ENCODE measurements at places on chromosomes 2 and 18.

- H3K27me3 ChIP-seq = no peaks in the 10 kb centered on the region
- H3K4me1 ChIP-seq = no peaks in the 10 kb centered on the region
- H3K36me3 ChIP-seq = no peaks in the 10 kb centered on the region
- no peak overlapping the region for H3K4me3 ChIP-seq
- H3K27ac ChIP-seq = no peak overlapping the region
Measured at GRCh38 chr2:184646593-184646992, 48.3 kb downstream of the ZNF804A start.

- no peak overlapping the region for H3K27ac ChIP-seq
- peaks cover 10% of the 10 kb centered on the region for H3K4me1 ChIP-seq
- no peak overlapping the region for H3K4me3 ChIP-seq
- no peaks in the 10 kb centered on the region for H3K27me3 ChIP-seq
Measured at GRCh38 chr18:9771977-9772660, 64.0 kb downstream of the RAB31 start.

- DNase-seq = no peak
- no peak overlapping the region for H3K27ac ChIP-seq
- H3K27me3 ChIP-seq = no peaks in the 10 kb centered on the region
- no peaks in the 10 kb centered on the region for H3K36me3 ChIP-seq
- no peaks in the 10 kb centered on the region for H3K4me1 ChIP-seq
Measured at GRCh38 chr18:48982266-48982665, 31.5 kb upstream of the SMAD7 start.

GRCh38 chr2:156704132-156704531 lies 268.0 kb downstream of the GPD2 start:
- H3K36me3 ChIP-seq = no peaks in the 10 kb centered on the region
- peaks cover 25% of the 10 kb centered on the region for H3K4me1 ChIP-seq
- H3K4me3 ChIP-seq = no peak overlapping the region
- H3K27ac ChIP-seq = peak overlapping the region; percentile 37
- no peak for DNase-seq

DNA sequence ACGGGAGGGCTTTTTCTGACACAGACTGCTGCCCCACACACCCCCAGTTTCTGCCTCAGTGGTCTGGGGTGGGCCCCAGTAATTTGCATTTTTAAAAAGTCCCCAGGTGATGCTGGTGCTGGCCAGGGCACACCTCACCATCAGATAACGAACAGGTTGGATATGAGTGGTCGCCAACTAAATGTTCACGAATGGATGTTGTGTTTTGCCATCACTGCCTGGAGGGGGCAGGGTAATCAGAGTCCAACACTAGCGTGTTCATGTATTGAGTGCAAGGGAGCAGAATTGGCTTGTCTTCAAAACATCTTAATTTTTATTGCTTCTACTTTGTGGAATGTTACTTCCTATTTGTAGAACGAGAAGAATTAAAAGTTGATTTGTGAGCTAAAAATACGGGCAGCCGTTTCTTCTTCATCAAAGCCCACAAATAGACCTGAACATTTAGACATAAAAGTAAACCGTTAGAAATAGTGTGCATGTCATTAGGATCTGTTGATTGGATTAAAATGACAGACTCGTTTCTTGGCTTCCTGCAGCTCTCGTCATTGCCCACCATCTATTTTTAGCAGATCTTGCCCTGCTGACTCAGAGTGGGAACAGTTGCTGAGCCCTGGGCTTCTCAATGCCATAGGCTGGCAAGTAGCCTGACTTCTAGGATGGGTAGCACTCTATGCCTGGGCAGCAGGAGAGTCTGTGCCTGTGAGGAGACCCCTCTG lies 45.2 kb downstream of the NCK2 start:
- no peak for DNase-seq
- peak overlapping the region; percentile 9 for H3K27ac ChIP-seq
- no peak overlapping the region for H3K4me3 ChIP-seq
- peaks cover 35% of the 10 kb centered on the region for H3K4me1 ChIP-seq

DNA sequence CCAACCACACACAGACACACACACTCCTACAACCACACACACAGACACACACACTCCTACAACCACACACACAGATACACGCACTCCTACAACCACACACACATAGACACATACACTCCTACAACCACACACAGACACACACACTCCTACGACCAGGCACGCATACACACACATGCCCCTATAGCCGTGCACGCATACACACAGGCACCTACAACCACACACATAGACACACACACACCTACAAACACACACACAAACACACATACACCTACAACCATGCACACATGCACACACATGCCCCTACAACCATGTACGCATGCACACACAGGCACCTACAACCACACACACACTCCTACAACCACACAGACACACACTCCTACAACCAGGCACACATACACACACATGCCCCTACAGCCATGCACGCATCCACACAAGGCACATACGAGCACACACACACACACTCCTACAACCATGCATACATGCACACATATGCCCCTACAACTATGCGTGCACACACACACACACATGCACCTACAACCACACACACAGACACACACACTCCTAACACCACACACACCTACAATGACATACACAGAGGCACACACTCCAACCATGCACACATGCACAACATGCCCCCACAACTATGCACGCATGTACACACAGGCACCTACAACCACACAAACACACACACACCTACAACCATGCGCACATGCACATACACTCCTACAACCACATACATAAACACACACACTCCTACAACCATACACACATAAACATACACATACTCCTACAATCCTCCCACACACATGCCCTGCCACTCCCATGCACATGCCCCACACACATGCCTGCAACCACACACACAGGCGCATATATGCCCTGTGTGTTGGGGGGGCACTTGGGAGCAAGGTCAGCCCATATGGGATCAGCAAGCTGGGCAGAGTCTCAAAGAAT lies 19.1 kb upstream of the TEX51 start:
- H3K27me3 ChIP-seq = no peaks in the 10 kb centered on the region
- no peak overlapping the region for H3K4me3 ChIP-seq
- DNase-seq = no peak

DNA sequence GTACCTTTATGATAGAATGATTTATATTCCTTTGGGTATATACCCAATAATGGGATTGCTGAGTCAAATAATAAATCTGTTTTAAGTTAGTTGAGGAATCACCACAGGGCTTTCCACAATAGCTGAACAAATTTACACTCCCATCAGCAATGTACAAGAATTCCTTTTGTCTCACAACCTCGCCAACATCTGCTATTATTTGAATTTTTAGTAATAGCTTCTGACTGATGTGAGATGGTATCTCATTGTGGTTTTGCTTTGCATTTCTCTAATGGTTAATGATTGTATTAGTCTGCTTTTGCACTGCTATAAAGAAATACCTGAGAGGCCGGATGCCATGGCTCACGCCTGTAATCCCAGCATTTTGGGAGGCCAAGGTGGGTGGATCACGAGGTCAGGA lies 1387.6 kb upstream of the ACVR2A start:
- no peaks in the 10 kb centered on the region for H3K27me3 ChIP-seq
- no peaks in the 10 kb centered on the region for H3K36me3 ChIP-seq
- no peak overlapping the region for H3K4me3 ChIP-seq
- H3K4me1 ChIP-seq = no peaks in the 10 kb centered on the region
- DNase-seq = no peak

DNA sequence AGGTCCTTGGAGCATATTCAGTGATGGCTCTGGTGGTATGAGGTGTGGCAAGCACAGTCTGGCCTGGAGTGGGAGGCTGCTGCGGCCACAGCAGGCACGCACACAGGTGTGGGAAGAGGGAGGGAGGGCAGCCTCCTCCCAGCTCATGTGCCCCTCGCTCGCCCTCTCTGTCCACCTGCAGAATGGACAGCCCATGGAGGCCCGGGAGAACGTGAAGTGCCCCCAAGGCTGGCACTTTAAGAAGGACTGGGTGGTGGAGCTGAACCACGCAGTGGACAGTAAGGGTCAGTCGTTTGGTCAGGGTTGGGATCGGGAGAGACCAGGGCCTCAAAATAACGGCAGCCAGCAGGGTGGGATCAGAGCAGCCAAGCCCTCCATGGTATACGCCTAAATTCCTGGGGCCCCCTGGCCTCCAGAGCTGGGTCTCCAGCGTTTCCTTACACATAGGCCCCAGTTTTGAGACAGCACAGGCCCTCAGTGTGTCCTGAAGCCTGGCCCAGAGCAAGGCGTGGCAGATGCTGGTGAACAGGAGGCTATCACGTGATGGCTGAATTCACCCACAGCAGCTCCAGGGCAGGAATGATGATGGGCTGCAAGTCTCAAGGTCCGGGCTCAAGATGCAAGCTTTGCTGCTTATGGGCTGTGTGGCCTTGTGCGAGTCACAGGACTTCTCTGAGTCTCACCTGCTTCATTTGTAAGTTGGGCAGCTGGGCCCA lies 47.9 kb downstream of the FER1L5 start:
- DNase-seq = no peak
- H3K27ac ChIP-seq = no peak overlapping the region
- no peaks in the 10 kb centered on the region for H3K36me3 ChIP-seq
- H3K4me1 ChIP-seq = peaks cover 8% of the 10 kb centered on the region

DNA sequence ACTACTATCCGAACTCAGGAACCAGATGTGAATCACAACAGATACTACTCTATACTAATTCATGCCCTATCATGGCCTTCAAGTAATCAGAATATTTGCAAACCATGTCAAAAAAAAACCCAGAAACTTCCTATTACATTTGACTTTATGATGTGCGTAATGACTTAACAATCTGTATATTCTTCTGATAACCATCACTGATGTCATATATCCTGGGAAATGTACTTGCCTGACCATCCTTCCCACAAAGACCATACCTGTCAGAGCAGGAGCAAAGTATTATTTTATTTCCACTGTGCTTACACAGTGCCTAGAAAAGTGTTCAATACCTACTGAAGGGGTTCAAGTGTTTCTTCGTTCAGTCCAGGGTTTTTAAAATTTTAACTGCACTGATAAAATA lies 27.5 kb downstream of the PPP4R1 start:
- DNase-seq = no peak
- H3K27ac ChIP-seq = no peak overlapping the region
- H3K36me3 ChIP-seq = peaks cover 66% of the 10 kb centered on the region
- no peak overlapping the region for H3K4me3 ChIP-seq
- no peaks in the 10 kb centered on the region for H3K27me3 ChIP-seq
- no peaks in the 10 kb centered on the region for H3K4me1 ChIP-seq

DNA sequence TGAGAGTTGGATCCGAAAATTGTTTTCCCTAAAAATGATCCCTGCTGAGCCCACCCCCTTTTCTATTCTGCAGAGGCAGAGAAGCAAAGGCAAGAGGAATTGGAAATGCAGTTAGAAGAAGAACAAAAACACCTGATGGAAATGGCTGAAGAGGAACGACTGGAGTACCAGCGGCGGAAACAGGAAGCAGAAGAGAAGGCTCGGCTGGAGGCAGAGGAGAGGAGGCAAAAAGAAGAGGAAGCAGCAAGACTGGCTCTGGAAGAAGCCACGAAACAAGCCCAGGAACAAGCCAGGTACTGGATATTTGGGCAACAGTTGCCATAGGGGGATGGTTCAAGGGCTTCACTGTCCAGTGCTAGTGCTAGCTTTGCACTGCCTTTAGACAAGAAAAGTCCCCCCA lies 41.7 kb downstream of the SUMO1 start:
- H3K4me3 ChIP-seq = no peak overlapping the region
- H3K27ac ChIP-seq = no peak overlapping the region
- H3K36me3 ChIP-seq = no peaks in the 10 kb centered on the region
- no peaks in the 10 kb centered on the region for H3K4me1 ChIP-seq

- no peaks in the 10 kb centered on the region for H3K27me3 ChIP-seq
- no peaks in the 10 kb centered on the region for H3K36me3 ChIP-seq
- no peak overlapping the region for H3K27ac ChIP-seq
- H3K4me1 ChIP-seq = no peaks in the 10 kb centered on the region
- H3K4me3 ChIP-seq = no peak overlapping the region
Measured at GRCh38 chr2:43643680-43644079, 6.6 kb downstream of the PLEKHH2 start.

GRCh38 chr2:239777219-239777618 lies 247.9 kb downstream of the NDUFA10 start:
- H3K4me1 ChIP-seq = no peaks in the 10 kb centered on the region
- no peak overlapping the region for H3K27ac ChIP-seq
- DNase-seq = no peak

GRCh38 chr2:161303535-161304050 lies 4.6 kb upstream of the PSMD14 start:
- no peaks in the 10 kb centered on the region for H3K36me3 ChIP-seq
- H3K27ac ChIP-seq = no peak overlapping the region
- no peaks in the 10 kb centered on the region for H3K27me3 ChIP-seq
- H3K4me1 ChIP-seq = peaks cover 5% of the 10 kb centered on the region

- no peak overlapping the region for H3K4me3 ChIP-seq
- no peaks in the 10 kb centered on the region for H3K27me3 ChIP-seq
- DNase-seq = no peak
- no peaks in the 10 kb centered on the region for H3K36me3 ChIP-seq
Measured at GRCh38 chr2:30737326-30737610, 70.0 kb downstream of the CAPN13 start.

- H3K4me3 ChIP-seq = no peak overlapping the region
- H3K4me1 ChIP-seq = no peaks in the 10 kb centered on the region
- no peak for DNase-seq
- H3K36me3 ChIP-seq = peaks cover 5% of the 10 kb centered on the region
- H3K27ac ChIP-seq = no peak overlapping the region
- no peaks in the 10 kb centered on the region for H3K27me3 ChIP-seq
Measured at GRCh38 chr2:120140866-120141265, 82.3 kb downstream of the TMEM185B start.

- no peak overlapping the region for H3K27ac ChIP-seq
- peaks cover 18% of the 10 kb centered on the region for H3K4me1 ChIP-seq
- no peak overlapping the region for H3K4me3 ChIP-seq
Measured at GRCh38 chr2:62554440-62554839, 48.4 kb upstream of the TMEM17 start.

GRCh38 chr2:205171261-205171940 lies 510.9 kb upstream of the NRP2 start:
- no peak overlapping the region for H3K4me3 ChIP-seq
- no peaks in the 10 kb centered on the region for H3K36me3 ChIP-seq
- DNase-seq = no peak
- no peak overlapping the region for H3K27ac ChIP-seq
- no peaks in the 10 kb centered on the region for H3K27me3 ChIP-seq

GRCh38 chr2:31249009-31249690 lies 15.2 kb downstream of the EHD3 start:
- no peak overlapping the region for H3K4me3 ChIP-seq
- H3K27me3 ChIP-seq = no peaks in the 10 kb centered on the region
- peaks cover 24% of the 10 kb centered on the region for H3K36me3 ChIP-seq

GRCh38 chr2:70479816-70480215 lies 73.8 kb downstream of the TGFA start:
- H3K4me3 ChIP-seq = no peak overlapping the region
- no peaks in the 10 kb centered on the region for H3K27me3 ChIP-seq
- H3K4me1 ChIP-seq = peaks cover 4% of the 10 kb centered on the region
- no peaks in the 10 kb centered on the region for H3K36me3 ChIP-seq
- no peak overlapping the region for H3K27ac ChIP-seq

Measured in esophagus muscularis mucosa (tissue), 4 donors.